ENCODE measurements at places on chromosomes 4 and X.

GRCh38 chr4:113026556-113026955 lies 22.9 kb upstream of the ANK2 start:
- no peak for DNase-seq

- no peak for DNase-seq
Measured at GRCh38 chr4:18938343-18939099, 917.0 kb upstream of the LCORL start.

- DNase-seq, result no peak
Measured at GRCh38 chr4:122898370-122899150, 23.8 kb downstream of the NUDT6 start.

DNA sequence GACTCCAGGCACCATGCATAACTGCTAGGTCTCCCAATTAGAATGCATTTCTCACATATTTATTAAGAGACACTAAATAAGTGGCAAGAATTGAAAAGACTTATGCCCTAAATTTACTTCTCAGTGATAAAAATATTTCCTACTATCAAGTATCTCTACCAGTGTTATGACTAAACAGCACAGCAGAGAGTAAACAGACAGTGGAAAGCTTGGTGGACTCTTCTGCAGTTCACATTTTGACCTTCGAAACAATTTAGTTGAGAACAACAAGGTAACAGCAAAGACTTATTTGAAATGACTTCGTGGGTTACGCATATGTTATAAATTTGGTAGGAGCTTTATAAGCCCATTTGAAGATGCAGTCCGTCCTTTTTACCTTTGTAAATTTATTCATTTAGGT lies 16.3 kb upstream of the MAML3 start:
- DNase-seq, result no peak

GRCh38 chr4:70303090-70303489 lies 31.7 kb upstream of the CABS1 start:
- DNase-seq, result no peak

DNA sequence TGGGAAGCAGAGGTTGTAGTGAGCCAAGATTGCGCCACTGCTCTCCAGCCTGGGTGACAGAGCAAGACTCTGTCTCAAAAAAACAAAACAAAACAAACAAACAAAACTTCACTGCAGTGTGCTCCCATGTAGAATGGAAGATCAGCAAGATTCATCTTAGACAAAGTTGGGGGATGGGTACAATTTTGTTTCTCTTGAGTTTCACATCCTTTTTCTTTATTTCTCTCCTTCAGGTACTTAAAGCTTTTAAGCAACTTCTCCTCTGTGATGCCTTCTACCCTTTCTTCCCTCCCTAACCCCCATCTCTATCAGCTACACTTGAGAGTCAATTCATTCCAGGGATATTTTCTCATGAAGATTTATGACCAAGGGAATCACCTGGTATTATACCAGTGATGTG lies 15.5 kb upstream of the RBBP7 start:
- DNase-seq, result no peak

- no peak for DNase-seq
Measured at GRCh38 chrX:13212191-13212651, 107.6 kb downstream of the ATXN3L start.

DNA sequence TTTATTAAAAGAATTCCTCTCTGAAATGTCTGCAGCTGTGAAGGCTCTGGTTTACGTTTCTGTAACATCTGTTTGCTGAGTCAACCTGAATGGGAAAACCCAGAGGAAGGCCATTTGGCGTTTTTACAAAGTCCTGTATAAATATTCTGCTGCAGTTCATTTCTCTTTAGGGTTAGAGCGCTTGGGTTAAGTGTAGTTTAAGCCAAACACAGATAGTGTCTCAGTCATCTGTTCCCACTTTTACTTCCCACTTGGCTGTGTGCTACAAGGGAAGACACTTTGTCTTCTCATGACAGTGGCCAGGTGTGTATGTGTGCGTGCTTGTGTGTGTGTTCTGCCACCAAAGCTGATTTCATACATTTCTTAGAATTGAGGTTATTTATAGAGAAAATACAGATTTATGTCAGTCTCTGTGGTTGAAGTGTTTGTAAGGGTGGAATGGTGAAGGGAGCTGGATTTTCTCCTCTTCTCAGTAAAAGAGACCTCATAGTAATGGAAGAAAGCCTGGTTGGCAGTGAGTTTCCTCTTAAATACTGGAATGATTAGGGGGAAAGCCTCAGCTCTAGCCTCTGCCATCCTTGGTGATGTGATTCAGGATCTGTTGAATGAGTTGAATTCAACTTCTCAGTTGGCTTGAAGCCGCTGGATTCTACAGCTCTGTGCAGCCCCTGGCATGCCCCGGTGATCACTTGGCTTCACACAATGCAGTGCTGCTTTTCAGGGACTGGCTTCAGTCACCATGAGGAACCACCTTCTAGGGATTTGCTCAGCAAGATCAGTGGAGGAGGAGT lies 50.6 kb downstream of the JADE1 start:
- DNase-seq, result no peak

- no peak for DNase-seq
Measured at GRCh38 chr4:64130907-64131306, 278.3 kb downstream of the TECRL start.

DNA sequence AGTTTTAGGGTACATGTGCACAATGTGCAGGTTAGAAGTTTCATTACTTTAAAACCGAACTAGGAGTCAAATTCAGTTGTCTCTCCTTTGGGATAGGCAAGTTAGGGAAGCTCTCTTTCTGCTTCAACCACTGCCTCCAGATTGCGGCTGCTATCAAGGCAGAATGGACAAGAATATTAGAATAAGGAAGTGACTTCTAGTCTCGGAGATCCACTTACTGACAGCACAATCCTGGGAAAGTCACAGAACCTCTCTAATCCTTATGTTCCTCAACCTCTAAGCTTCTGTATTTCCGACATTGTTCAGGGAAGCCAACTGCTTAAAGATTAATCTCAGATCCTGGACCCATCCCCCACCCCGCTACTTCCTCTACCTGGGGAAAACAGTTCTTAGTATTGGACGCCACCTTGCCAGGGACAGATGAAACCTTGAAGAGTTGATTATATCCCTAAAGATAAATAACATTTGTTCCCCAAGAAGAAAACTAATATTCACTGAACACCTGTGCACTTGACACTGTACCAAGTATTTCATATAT lies 2.1 kb downstream of the NUP62CL start:
- no peak for DNase-seq

GRCh38 chr4:110442309-110442708 lies 33.6 kb upstream of the ENPEP start:
- no peak for DNase-seq

- no peak for DNase-seq
Measured at GRCh38 chr4:11404431-11404830, 24.3 kb downstream of the HS3ST1 start.

GRCh38 chr4:182788201-182788600 lies 129.0 kb downstream of the DCTD start:
- no peak for DNase-seq

GRCh38 chr4:44098973-44099372 lies 349.6 kb downstream of the KCTD8 start:
- DNase-seq, result no peak

DNA sequence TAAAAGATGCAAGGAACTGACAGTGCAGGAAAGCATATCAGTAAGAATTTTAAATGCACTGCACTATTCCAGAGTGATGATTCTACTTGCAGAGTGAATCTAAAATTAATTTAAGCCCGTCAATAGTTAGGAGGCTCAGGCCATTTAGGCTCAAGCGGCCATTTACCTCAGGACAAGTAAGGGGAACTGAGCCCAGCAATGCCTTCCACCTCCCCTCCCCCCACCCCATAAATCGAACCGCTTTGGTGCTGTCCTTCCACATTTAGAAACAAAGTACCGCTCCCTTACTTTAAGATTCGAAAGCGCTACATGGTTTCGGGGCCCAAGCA lies 665 bp downstream of the RBM41 start:
- DNase-seq, result no peak

GRCh38 chr4:68267433-68267944 lies 22.0 kb upstream of the TMPRSS11B start:
- no peak for DNase-seq

- no peak for DNase-seq
Measured at GRCh38 chrX:132730726-132731125, 227.7 kb downstream of the HS6ST2 start.

- no peak for DNase-seq
Measured at GRCh38 chr4:142435599-142436235, 410.4 kb downstream of the INPP4B start.

DNA sequence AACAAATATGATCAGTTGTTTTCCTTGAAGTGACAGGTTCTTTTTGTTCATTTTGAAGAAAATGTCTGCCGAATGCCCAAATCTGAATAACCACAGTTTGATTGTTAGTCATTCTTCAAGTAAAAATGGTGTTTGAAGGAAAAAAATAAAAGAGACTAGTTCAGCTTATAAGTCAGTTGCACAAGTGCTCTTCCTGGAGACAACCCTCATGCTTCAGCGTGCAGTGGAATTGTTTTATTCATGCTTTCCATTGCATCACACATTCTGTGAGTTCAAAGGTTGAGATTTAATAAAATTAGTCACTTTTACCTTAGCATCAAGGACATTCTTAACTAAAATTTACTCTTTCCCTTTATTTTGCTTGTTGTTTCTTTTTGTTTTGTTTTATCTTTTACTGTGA lies 404.9 kb downstream of the ZNF674 start:
- DNase-seq, result no peak

DNA sequence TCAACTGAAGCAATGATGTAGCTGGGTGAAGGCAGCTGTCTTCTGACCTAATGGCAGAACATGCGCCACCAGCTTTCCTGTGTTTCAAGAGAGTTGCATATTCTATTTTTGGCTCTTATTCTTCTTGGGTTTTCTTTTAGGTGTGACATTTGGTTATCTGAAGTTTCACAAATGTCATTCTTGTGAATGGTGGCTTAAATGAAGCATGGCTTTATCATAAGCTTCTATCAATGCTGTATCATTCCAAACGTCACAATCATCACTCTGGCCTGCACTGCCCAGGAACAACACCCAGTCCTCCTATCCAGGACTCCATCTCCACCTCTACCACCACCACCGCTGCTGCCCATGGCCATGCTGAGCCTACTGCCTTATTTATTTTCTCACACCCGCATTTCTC lies 69.7 kb upstream of the WWC2 start:
- no peak for DNase-seq

DNA sequence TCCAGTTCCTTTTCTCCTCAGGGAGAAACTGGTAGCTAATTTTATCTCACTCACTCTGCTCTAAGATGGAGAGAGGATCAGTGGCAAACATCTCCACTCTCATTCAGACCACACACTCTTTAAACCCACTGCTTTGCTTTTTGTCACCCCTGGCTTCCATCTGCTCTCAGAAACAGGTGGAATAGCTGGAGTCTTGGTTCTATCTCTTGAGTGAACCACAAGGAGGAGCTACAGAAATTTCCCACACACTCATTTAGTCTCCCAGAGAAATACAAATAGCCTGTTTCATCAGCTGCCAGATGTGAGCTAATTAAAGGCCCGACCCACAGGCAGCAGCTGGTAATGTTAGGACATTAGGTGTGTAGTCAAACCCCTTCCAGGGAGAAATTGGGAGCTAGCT lies 96.6 kb downstream of the STPG2 start:
- no peak for DNase-seq

- DNase-seq, result no peak
Measured at GRCh38 chr4:3267576-3268394, 18.8 kb downstream of the MSANTD1 start.

- DNase-seq, result no peak
Measured at GRCh38 chr4:29619168-29619567, 1101.0 kb upstream of the PCDH7 start.

- peak; percentile 51 for DNase-seq
Measured at GRCh38 chr4:88522702-88523324, 763 bp downstream of the PYURF start.

GRCh38 chrX:8783714-8784098 lies 17.5 kb downstream of the FAM9A start:
- DNase-seq, result no peak

- no peak for DNase-seq
Measured at GRCh38 chr4:17010426-17011087, 112.1 kb upstream of the LDB2 start.

DNA sequence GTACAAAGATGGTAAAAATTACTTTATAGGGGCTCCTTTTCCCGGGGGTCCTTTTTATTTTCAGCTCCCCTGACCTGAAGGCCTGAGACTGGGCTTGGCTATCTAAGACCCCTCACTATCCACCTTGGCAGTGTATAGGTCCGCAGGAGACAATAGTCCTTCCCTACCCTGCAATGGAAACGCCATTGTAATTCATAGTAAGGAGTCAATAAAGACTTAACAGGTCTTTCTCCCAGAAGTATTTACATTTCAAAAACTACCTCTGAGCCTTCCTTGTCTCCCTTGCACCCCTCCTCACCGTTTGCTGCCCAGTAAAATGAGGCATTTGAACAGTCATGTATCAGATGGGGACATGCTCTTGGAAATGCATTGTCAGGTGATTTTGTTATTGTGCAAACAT lies 401.2 kb upstream of the CNKSR2 start:
- DNase-seq, result no peak

- peak; percentile 15 for DNase-seq
Measured at GRCh38 chrX:105190252-105190853, 30.1 kb downstream of the TEX13A start.

GRCh38 chr4:124067046-124067445 lies 645.5 kb downstream of the ANKRD50 start:
- DNase-seq, result no peak

GRCh38 chrX:139554991-139555675 lies 24.6 kb downstream of the F9 start:
- DNase-seq, result no peak

DNA sequence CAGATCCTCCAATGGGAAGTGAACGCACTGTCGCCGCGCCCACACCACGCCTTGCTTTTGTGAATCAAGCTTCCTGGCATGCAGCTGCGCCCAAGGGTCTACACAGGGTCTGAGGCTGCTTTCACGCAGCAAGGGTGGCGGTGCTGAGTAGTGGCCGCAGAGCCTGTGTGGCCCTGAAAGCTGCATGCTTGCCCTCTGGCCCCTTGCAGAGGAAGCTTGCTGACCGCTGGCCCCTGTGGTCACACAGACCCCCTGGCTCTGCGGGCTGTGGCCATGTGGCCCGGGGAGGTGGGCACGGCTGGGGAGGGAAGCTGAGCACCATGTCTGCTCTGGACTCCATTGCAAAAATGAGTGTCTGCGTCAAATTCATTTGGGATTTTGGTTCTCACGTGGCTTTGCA lies 8.8 kb downstream of the DOK7 start:
- no peak for DNase-seq

GRCh38 chrX:48782795-48783194 lies 3.6 kb upstream of the GATA1 start:
- no peak for DNase-seq

- no peak for DNase-seq
Measured at GRCh38 chr4:155299103-155299502, 77.7 kb downstream of the MAP9 start.

Measured in stimulated activated CD4-positive, alpha-beta T cell treated with anti-CD3 and anti-CD28 coated beads, Interleukin-2, amount 100 ng/mL, for 24 hours (primary cell).